ENCODE measurements at places on chromosomes 6 and 20.

DNA sequence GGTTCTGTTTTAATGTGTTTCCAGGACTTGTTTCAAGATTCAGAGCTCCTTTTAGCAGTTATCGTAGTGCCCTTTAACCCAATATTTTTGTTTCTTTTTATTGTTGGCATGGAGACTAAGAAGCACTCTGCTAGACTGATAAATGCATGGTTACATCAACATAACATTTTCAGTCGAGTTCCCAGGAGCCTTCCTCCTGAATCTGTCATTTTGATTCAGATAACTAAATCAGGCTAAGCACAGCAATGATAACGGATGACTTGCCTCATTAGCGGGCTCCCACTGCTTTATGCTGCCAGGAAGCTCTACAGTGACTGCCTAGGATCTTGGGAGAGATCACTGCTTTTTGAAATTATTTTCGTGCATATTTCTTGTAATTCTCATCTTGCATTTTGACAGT lies 772.8 kb upstream of the GJE1 start:
- DNase-seq, result no peak

DNA sequence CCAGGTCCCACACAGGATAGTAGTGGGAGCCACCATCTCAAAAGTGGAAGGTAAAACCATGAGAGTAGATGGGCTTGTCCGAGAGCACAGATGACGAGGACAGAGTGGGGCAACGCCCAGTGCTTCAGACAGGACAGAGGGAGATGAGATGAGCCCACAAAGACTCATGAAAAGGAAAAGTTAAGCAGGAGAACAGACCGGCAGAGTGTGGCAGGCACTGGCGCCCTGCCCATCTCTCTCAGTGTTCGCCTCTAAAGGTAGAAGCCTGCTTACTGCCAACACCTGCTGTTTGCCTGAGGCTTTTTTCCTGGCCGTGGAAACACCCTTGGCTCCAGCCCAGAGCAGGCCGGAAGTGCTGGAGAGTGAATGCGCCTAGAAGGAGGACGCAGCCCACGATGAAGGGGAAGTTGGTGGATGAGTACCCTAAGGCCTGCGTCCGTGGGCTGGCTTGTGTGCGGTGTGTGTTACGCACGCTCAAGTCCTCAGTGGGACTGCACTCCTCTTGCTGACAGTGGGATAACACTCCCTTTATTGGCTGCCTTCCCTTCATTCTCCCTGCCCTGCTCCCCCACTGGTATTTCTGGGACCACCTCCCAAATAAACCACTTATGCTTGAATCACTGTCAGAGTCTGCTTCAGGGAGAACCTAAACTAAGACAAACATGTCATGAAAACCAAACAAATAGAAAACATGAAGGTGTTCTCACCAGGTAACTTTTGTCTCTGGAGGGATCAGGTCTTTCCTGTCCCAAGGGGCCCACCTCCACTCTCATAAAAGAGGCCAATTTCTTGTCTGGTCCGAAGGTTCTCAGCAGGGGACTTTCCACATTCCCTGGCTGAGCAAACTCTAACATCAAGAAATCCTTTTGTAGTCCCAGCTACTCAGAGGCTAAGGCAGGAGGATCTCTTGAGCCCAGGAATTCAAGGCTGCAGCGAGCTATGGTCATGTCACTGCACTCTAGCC lies 9.1 kb upstream of the FOXP4 start:
- peak; percentile 85 for DNase-seq

GRCh38 chr20:23415959-23416583 lies 5.2 kb downstream of the NAPB start:
- DNase-seq, result no peak

- DNase-seq, result no peak
Observed at GRCh38 chr6:54864272-54864671, 17.7 kb downstream of the FAM83B start.

DNA sequence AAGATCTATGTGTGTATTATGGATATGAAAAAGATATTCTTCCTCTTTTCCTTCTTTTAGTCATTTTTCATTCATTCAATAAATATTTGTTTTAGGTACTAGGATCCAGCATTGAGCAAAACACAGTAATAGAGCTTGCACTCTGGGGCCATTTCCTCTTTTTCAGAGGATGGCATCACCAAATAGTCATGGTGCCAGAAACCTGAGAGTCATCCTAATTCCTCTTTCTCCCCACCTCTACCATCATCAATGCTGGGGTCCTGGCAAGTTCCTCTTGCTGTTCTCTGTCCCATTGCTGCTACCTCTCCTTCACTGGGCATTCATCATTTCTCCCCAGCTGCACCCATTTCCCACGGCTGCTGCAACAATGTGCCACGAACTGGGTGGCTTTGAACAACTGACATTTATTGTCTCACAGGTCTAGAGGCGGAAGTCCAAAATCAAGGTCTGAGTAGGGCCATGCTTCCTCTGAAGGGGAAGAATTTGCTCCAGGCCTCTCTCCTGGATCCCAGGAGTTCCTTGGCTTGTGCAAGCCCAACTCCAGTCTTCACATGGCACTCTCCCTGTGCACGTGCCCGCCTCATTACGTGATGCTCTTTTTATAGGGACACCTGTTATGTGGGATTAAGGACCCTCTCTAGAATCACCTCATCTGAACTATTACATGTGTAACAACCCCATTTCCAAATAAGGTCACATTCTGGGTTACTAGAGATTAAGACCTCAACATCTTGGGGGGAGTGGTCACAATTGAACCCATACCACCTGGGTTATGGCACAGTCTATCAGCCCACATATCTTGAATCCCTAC lies 9.5 kb upstream of the IGF2R start:
- peak; percentile 86 for DNase-seq

DNA sequence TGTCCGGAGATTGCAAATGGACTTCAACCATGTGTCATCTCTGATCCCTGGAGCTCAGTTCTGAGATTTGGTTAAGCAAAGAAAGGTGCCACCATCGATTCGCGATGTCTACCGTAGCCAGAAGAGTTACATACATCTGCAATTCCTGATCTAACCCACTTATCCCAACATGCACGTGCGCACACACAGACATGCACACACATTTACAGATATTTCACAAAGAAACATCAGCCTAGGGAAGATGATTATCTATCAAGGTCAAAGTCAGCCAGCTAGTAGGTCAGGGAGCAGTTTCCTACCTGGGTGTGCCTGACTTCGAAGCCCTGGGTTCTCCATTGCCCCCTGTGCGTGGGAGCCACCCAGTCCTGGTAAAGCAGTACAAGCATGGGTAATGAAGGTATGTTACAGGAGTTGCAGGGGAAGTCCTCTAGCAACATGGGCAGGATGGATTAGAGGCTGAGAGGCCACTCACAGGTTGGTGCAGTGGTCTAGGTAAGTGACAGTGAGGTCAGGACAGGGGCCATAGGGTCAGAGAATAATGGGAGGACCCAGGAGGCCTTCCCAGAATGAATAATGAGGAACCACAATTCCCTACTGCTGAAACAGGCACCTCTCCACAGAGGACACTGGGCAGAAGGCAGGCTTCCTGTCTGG lies 85.2 kb upstream of the MYL9 start:
- no peak for DNase-seq

DNA sequence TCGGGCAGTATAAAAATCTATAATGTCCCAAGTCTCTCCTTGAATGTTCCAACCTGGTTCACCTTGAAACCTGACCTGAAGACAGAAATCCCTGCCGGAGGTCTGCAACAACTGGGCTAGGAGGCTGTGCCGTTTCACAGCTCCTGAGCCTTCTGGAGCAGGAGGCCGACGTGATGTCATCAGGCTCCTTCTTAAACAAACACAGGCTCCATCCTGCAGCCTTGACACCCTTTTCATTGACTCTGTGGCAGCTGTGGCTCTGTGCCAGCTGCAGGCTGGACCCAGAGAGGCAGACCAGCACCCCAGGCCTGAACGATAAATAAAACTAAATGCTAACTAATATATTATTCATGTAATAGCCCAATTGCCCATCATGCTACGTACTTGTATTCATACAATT lies 483.9 kb downstream of the CD83 start:
- DNase-seq, result no peak

DNA sequence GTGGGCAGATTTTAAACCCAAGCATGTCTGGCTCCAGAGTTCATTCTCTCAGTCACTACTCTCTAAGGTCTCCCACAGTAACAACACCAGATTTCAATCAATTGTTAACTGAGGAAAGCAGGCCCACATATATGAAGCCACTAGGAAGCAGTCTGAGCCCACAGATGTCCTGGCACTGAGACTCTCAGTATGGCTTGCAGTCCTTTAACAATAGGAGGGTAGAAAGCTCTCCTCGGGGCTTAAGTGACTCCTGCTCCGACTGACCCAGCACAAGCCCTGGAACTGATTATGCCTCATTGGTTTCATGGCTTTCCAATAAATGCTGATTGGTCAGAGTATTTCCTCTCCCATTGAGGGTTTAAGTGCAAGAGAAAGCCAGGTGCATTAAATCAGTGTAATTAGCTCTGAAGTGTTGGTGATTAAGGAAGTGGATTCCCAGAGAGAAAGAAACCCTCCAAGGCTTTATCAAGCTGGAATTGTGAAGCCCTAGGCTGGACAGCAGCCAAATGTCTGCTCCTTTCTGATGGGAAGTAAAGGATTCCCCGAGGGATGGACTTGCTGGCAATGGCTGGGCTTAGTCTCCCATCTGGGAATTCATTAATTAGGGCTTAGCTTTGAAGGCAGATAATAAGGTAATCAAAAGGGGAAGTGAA lies 76.6 kb upstream of the PROKR2 start:
- no peak for DNase-seq

DNA sequence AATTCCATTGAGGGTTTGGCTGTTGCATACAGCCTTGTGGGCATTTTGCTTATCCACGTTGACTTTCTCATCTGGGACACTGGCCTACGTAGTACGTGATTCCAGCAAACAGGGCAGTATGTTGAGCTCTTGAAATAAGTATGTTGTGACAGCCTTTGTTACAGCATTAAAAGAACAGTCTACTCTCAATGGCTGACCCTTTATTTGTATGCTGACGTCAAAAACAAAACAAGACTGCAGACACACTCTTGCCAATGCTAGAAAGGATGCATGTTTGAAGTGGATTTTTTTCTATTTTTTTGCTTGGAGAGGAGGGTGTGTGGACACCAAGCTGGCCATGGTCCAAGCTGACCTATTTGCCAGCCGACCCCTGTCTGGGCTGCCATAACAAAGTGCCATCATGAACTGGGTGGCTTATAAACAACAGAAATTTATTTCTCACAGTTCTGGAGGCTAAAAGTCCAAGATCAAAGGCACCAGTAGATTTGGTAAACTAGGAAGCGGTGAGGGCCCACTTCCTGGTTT lies 10.8 kb upstream of the SNHG17 start:
- no peak for DNase-seq

DNA sequence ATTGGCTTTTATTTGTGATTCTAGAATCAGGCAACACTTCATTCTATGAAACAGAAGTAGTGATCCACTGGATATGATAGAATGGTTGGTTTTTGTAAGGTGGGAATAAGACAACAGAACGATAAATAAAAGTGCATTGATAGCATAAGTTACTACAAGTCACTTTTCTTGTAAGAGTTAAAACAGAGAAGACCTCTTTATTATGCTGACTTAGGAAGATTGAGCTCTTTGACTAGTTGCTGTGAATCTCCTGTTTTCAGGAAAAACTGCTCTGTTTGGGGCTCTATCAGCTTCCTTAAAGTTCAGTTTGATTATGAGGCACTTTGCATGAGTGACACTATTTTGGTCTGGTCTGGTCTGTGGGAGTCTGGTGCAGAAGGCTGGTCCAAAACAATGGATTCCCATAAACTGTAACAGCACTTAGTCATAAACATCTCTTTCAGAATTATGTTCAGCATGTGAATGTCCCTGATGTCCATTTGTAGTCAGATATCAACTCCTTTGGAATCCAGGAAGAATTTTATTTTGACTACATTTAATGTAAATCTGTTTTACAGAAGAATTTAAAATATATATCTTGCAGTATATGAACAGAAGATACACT lies 35.0 kb upstream of the DSE start:
- DNase-seq, result no peak

GRCh38 chr6:41939848-41940758 lies 1.5 kb downstream of the CCND3 start:
- DNase-seq, result no peak

DNA sequence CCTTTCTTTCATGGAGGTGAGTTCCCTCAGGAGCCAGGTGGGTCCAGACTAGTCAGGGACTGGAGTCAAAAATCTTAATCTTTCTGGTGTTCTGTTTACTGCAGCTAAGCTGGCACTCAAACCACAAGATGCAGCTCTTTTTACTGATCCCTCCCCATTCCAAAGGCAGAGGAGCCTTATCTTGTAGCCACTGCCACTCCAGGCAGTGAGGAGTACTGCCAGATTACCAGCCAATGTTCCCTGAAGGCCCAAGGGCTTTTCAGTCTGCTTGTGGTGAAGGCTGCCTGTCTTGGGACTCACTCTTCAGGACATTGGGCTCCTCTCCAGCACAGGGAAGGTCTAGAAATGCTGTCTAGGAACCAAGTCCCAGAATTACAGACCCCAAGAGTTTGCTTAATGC lies 490.4 kb upstream of the ADGRB3 start:
- DNase-seq, result no peak

DNA sequence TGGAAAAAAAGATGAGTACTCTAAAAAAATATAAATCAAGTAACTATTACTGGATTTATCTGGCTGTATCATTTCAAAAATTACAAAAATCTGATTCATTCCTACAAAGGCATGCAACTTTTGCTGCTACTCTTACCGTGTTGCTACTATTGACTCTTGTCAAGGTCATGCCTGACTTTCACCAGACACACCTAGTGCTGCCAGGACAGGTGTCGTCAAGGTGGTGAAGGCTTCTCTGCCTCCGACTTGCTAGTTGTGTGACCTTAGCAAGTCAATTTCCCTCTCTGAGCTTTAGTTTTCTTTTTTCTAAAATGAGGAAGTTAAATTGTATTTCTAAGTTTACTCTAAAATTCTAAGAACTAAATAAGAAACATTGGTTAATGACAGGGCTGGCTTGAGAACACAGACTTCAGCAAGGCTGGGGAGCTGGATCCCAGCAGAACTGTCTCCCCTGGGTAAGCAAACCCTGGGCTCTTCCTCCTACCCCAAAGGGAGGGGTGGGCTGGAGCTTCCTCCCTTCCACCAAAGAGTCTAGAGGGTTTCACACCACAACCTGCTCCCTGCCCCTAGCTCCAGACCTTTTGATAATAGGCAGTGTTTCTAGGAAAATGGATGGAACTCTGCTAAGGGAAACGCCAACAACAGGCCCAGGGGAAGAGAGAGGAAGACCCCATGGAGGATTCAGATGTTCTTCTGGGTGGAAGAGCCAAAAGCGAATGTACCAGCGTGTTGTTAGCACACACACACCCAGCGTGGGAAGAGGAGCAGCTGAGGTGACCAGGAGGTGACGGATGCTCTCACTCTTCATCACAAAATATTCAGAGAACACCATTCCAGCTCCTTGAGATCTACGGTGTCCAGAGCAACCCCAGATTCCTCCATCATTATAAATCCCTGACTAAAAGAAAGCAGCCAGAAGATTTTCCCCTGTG lies 47.9 kb upstream of the CITED2 start:
- peak; percentile 34 for DNase-seq

GRCh38 chr20:23114018-23114417 lies 27.9 kb upstream of the CD93 start:
- peak; percentile 73 for DNase-seq

GRCh38 chr6:107641500-107641941 lies 151.6 kb downstream of the SOBP start:
- no peak for DNase-seq

- DNase-seq, result no peak
Observed at GRCh38 chr6:44788387-44788981, 401.0 kb downstream of the CDC5L start.

GRCh38 chr6:41428336-41428995 lies 93.1 kb downstream of the NCR2 start:
- no peak for DNase-seq
